Esophagus squamous epithelium (tissue), 5 donors: ENCODE measurements at places on chromosomes 3 and 15.

GRCh38 chr3:142779591-142779990 is 55.8 kb downstream of the TRPC1 start:
- no peak for DNase-seq

- DNase-seq = no peak
These were observed 3.8 kb upstream of the ACAD9 start for GRCh38 chr3:128875556-128876120.

DNA sequence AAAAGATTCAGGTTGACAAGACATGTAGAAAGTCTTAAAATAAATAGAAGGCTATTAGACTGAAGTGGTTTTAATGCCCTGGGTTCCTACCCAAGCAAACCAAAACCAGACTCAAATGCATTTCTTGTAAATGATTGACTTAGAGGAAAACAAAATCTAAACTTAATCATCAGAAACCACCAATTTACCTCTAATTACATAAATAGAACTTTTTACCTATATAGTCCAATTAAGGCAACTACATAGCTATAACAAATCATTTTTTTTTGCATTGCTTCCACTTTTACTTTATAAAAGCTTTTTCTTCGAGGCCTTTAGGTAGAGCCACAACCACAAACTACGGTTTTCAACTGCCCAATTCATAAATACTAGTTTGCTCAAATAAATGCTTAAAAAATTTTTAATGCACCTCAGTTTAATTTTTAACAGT is 231.3 kb upstream of the ARHGEF26 start:
- DNase-seq = no peak

DNA sequence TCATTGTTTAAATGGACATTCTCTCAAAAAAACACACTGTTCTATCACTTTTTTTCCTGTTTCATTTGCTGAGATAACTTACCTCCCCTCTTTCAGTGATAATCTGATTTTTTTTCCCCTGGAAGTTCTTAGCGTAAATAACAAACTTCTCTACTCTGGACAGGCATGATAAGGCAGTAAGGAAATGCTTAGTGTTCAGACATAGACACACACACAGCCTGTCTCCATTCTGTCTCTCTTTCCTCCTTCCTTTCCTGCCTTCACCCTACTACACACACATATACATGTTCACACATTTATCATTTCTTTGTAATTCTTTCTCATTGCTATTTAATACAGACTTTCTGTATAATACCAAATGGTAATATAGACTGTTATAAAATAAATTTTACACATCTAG is 470.8 kb upstream of the ROBO1 start:
- DNase-seq = no peak

GRCh38 chr3:110736332-110736731 is 335.3 kb upstream of the NECTIN3 start:
- DNase-seq = no peak

DNA sequence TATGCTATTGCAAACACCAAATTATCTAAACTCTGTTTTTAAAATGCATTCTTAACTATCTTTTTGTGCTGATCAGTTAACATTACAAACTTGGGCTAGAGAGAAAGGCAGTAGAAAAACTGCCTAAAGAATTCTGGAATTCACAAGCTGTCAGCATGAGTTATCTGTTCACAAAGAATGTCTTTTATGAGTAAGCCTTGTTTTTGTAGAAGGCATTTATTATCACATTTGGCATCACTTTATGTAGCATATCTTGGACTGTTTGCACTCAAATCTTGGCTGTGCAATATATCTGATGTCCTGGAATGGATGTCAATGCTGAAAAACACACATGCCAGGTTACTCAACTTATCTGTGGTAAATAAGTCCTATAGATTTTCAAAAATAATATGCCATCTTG is 15.5 kb upstream of the BCHE start:
- DNase-seq = no peak

DNA sequence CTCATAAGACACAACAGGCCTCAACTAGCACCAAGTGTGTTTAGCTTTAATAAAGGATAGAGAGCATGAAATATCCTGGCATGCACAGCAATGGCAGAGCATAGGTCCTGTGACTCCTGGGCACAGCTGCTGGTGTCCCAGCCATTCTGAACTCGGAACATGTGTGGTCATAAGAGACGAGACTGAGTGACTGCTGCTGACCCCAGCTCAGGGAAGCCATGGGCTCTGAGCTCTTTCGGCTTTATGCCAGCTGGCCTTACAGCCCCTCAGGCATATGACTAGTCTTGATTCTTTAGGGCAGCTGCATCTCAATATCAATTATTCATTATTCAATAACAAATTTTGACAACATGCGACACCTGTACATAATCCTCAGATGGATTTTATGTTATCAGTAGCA is 62.4 kb upstream of the TOPAZ1 start:
- DNase-seq = no peak
